GM12892 (cell line): ENCODE measurements at places on chromosomes 13 and 19.

DNA sequence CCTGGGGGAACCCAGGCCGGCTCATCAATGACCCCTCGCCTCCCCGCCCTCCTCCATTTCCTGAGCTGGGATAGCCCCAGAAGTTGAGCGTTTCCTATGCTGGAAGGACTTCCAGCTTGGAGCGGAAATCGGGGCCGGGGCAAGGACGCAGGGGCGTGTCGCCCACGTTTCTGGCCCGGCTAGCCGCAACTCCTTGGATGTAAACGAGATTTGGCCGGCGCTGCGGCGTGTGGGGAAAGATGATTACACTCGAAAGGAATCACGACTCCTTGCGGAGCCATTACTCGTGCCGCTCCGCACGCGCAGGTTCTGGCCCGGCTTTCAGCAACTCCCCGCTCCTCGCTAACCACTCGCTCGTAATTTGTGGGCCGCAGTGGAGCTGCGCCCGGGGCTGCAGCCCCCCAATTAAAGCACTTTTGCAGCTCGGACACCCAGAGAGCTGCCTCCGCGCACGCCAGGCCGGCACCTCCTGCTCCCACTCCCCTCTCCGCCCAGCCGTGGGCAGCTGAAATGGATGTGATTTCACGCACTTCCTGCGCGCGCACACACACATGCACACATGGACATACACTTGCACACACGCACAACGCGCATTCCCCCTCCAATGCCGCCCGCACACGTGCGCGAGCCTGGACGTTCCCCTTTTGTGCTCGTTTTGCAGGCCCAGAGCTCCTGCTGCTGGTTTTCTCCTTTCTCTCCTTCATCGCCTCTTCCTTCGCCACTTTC lies 15.7 kb downstream of the ZIC5 start:
- no peak for DNase-seq

- no peak for DNase-seq
Measured at GRCh38 chr13:20019043-20019442, 60.5 kb downstream of the ZMYM2 start.

DNA sequence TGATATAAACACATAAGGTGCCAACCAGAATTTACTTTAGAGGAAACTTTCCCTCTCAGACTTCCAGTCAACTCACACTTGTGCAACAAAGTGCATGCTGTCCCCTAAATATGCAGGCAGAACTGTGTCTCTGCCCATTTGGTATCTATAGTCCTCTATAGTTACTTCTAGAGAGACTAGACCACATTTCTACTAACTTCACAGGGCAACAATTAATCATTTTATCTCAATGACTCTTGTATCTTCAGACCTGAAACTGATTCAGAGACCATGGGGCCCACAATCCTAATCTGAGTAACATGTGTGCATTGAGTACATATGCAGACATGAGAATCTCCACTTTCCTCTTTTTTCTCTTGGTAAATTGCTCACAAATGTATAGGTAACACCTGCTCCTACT lies 158.1 kb downstream of the ZNF486 start:
- DNase-seq = no peak

DNA sequence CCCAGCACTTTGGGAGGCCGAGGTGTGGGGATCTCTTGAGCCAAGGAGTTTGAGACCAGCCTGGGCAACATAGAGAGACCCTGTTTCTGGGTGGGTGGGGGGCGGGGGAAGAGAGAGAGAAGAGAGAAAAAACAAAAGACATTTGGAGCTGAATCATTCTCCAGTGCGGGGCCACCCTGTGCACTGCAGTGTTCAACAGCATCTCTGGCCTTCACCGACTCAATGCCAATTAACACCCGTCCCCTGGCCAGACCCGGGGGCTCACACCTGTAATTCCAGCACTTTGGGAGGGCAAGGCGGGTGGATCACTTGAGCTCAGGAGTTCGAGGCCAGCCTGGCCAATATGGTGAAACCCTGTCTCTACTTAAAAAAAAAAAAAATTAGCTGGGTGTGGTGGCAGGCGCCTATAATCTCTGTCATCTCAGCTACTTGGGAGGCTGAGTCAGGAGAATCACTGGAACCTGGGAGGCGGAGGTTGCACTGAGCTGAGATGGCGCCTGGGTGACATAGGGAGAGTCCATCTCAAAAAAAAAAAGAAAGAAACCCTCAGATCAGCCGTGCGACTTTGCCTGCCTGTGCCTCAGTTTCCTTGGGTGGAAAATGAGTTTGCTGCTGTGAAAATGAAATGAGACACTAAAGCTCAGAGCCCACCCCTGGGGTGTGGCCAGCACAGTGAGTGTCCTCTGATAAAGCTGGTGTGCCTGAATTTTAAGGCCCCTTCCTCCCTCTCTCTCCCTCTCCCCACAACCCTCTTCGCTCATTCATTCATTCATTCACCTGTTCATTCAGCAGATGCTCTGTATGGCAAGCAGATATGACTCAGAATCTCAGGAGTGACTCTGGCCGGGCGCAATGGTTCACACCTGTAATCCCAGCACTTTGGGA lies 6.4 kb downstream of the KLF2 start:
- DNase-seq = no peak

DNA sequence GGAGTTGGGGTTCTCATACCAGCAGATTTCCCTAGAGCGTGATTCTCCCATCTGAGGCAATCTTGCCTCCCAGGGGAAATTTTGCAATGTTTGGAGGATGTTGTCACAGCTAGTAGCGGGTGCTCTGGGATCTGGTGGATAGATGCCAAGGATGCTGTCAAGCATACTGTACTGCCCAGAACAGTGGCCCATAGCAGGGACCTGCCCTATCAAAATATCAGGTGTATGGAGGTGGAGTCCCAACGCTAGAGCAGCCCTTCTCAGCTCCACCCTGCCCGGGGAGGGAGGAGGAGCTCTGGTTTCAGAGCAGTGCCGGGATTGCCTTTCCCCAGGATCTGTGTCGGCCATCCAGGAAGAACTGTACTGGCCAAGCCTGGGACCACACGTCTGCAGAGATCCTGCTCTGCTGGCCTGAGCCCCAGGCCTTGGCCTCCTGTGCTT lies 10.9 kb upstream of the QTRT1 start:
- no peak for DNase-seq

- no peak for DNase-seq
Measured at GRCh38 chr19:34692549-34692948, 15.1 kb downstream of the ZNF302 start.

DNA sequence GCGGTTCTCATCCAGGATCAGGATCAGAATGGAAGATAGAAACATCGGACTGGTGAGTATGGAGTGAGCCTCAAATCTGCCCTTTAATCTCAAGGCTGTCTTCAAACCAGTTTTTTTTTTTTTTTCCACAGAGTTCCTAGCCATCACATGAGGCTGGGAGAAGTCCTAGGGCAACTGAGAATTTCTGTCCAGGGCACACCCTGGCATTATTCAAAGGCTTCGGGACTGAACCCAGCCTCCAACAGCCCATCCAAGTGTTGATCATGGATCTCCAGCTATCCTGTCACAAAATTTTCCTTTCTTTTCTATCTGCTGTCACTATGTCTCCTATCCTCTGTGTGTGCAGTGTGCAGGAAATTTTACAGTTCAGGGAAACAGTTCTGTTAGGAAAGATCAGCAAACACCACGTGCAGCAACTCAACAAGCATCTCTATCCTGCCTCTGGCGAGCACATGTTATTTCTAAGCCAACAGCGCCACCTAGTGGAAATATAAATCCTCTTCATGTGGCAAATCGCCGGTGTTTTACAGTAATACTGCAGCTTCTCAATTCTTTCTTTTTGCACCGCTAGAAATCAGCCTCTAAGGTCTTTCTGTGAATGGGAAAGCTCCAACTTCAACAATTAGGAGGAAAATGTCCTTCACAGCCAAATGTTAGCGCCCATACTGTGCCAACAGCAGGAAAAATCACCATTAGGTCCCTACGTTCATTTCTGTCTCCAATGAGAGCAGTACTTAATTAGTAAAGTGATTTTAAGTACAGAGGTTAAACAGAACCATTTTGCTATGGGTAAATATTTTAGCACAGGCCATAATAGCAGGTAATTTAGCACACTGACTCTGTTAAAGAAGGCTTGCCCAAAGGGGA lies 21.4 kb upstream of the ZNF181 start:
- DNase-seq = no peak

DNA sequence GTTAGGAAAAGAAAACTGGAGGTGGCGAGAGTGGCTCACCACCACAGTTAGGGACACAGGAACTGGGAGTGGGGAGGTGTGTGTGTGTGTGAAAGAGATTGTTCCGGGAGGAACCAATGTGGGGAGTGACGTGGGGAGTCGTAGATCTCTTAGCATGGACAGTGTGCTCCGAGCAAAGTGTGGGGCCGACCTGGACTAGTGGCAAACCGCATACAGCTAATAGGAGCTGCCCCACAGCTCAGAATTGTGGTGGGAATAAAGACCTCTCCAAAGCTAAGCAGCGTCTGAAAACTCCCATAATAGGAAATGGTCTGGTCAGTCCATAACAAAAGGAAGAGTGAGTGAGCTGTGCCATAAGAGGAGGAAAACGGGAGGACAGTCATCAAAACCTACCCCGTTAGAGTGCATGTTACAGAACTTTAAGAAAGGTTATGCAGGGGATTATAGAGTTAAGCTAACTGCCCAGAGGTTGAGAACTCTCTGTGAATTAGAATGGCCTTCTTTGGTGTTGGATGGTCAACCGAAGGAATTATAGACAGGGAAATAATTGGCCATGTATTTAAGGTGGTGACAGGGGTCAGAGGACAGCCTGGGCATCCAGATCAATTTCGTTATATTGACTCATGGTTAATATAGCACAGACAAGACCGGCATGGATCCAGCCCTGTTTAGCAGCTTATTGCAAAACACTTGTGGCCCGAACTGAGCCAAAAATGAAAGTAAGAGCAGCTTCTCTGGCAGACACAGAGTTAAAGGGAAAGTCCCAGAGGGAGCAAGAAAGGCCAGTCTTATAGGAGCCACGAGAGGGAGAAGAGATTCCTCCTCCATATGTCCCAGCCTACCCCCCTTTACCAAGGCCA lies 8.9 kb upstream of the SLC15A1 start:
- DNase-seq = no peak

- no peak for DNase-seq
Measured at GRCh38 chr13:20998649-20999415, 62.6 kb downstream of the LATS2 start.

- DNase-seq = no peak
Measured at GRCh38 chr19:29795461-29796172, 16.2 kb upstream of the CCNE1 start.

GRCh38 chr19:21698215-21698614 lies 69.2 kb downstream of the ZNF100 start:
- no peak for DNase-seq

GRCh38 chr13:40172149-40172591 lies 494.3 kb downstream of the FOXO1 start:
- DNase-seq = no peak

- no peak for DNase-seq
Measured at GRCh38 chr13:71873418-71874247, 6.6 kb upstream of the DACH1 start.

DNA sequence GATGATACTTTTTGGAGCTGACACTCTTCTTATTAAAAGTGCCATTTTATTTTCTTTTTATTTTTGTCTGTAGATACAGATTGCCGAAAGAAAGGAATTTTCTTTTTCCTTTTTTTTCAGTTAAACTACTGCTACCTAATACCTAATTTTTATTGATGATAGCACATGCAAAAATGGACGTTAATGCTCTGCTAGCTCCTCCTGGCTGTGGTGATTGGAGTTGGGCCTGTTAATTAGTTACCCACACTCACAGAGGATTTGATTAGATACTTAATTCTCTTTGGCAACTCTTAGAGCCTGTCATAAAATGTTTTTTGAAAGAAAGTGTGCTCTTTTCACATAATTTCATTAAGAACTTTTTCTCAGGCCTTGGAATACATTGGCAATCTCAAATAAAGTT lies 366.8 kb downstream of the DCT start:
- no peak for DNase-seq

DNA sequence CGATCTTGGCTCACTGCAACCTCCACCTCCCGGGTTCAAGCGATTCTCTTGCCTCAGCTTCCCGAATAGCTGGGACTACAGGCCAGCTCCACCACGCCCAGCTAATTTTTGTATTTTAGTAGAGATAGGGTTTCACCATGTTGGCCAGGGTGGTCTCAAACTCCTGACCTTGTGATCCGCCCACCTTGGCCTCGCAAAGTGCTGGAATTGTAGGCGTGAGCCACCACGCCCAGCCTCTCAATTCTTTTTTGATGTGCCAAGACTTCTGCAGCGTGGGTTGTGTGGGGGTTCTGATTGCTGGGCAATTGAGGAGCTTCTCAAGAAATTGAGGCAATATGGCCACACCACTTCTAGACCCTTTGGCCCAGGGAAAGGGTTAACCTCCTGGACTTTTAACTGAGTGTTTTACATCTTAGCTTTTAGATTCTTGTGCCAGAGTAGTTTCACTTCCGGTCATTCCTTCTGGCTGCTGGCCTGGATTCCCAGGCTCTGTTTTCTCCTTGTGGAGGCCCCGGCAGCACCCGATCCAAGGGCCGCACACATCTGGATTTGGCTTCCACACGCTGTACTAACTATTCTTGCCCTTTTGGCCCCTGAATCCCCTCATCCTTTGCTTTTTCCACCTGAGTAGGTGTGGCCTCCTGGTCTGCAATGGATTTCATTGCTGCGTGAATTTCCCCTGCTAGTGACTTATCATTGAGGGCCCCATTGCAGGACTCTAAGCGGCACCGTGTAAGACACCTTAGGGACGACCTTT lies 14.7 kb downstream of the SMARCA4 start:
- no peak for DNase-seq

GRCh38 chr19:6516659-6517291 lies 14.1 kb upstream of the TNFSF9 start:
- DNase-seq = peak; percentile 89

GRCh38 chr13:111121506-111121905 lies 6.4 kb downstream of the ARHGEF7 start:
- DNase-seq = no peak

DNA sequence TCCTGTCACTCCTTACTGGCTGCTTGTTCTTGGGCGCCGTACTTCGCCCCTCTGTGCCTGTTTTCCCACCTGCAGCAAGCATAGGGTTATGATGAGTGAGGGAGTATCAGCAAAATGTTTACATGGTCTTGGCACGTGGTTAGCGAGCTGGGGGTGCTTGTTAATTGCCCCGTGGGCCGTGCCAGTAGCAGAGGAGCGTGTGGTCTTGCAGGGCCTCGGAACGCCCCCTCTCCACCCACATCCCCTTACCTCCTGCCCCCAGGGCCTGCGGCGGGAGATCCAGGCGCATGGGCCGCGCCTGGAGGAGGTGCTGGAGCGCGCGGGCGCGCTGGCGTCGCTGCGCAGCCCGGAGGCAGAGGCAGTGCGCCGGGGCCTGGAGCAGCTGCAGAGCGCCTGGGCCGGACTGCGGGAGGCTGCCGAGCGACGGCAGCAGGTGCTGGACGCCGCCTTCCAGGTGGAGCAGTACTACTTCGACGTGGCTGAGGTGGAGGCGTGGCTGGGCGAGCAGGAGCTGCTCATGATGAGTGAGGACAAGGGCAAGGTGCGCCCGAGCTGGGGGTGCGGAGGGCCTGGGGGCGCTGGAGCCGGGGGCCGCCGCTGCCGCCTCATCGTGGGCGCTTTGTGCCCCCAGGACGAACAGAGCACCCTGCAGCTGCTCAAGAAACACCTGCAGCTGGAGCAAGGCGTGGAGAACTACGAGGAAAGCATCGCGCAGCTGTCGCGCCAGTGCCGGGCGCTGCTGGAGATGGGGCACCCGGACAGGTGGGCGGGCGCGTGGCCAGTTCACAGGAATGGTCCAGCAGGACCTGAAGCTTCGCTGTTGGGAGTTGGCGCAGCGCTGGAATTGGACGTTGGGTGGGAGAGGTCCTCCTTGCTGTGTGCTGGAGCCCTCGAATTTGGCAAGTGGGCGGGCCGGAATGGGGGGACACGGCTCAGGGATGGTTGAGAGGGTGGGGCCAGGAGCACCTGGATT lies 22.5 kb upstream of the SHKBP1 start:
- DNase-seq = no peak
